Urinary bladder (tissue), 4 donors: ENCODE measurements at places on chromosomes 13 and 19. TPM values are rescaled to one million over a fixed set of nuclear protein-coding genes. Genes with fewer than 3 reads are reported as not detected.

DNA sequence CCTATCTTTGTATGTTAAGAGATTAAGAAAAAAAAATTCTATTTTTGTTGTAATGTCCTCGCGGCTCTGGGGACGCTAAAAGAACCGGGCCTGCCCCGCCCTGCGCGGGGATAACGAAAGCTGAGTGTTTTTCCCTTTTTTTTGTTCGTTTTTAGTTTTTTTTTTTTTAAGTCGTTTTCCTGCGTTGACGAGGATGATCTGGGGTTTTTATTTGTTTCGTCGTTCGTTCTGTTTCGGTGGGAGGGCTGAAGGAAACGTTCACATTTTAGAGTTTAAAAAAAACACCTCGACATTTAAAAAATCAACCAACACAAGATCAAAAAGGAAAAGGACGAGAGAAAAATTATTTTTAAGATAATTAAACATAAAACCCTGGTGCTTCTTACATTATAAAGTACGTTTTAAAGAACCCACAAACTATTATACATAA is 5.6 kb downstream of the LYL1 start:
- DNase-seq = no peak

DNA sequence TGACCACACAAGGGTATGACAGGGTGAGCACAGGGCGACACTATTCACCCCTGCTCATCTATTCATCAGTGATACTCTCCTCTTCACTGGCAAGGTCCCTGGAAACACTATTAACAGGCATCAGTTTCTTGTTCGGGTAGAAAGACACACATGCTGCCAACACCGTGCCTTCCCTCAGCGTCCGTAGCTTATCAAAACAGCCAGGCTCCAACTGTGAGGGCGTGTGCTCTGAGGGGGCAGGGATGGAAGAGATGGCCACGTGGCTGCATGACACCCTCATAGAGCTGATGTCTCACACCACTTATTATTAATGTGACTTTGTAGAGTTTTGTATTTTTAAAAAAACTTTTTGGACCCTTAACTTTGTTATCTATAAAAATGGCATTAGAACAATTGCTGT is 160.3 kb downstream of the ITGBL1 start:
- no peak for DNase-seq

GRCh38 chr13:28429685-28430290 is 65.1 kb downstream of the FLT1 start:
- DNase-seq = no peak

DNA sequence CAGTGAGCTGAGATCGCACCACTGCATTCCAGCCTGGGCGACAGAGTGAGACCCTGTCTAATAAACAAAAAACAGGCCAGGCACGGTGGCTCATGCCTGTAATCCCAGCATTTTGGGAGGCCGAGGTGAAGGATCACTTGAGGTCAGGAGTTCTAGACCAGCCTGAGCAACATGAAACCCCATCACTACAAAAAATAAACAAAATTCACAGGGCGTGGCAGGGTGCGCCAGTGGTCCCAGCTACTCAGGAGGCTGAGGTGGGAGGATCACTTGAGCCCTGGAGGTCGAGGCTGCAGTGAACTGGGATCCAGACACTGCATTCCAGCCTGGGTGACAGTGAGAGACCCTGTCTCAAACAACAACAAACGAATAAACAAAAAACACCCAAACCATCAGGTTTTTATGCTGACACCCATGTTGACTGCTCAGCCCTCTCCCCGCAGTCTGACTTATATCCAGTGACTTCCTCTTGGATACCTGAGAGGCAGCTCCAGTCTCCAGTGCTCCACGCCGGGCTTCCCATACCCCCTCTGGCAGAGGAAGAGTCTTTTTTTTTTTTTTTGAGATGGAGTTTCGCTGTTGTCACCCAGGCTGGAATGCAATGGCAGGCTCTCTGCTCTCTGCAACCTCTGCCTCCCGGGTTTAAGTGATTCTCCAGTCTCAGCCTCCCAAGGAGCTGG is 17.7 kb downstream of the WTIP start:
- no peak for DNase-seq

DNA sequence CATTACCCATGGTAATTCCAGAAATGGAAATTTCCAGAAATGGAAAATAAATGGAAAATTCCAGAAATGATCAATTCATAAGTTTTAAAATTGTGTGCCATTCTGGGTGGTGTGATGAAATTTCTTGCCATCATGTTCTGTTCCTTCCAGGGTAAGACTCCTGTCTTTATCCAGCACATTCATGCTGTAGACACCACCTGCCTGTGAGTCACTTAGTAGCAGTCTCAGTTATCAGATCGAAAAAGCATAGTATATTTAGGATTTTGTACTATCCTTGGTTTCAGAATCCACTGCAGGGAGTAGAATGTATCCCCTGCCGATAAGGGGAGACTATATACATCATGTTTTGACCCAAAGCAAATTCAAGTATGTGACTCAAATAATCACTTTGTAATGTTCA is 26.7 kb upstream of the CSNK1A1L start:
- DNase-seq = no peak

GRCh38 chr19:55481794-55482155 is 3.2 kb upstream of the NAT14 start:
- no peak for DNase-seq

DNA sequence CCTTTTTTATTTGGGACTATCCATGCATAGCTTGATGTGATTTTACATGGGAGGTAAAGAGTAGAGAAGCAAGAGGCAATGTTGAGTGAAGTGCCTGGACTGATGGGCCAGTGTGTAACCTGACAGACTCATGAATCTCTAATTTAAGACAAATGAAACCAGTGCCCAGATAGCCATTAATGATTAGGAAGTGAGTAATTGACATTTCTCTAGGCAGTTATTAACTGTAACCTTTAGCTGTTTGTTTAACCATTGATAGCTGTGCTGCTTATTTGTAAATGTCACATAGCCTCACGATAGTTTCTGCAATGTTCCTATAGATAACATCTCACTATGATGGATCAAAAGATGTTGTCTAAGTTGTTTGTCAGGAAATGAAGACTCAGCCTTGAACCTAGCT is 1047.5 kb upstream of the SPRY2 start:
- no peak for DNase-seq

DNA sequence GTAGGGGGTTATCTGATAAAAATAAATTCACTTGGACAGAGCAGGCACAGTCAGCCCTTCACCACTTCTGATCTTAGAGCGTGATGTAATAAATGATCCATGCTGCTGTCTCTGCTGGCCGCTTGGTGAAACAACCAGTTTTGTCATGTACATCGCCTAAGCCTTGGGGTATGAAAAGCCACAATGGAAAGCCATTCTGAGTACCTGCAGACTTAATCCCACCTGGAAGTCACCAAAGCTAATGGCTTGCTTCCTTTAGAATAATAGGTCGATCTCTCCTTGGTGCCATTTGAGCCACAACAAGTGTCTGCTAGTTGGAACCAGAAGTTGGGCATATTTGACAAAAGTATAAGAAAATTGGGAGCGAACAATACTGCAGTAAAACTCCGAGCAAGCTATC is 1649.7 kb upstream of the SPRY2 start:
- no peak for DNase-seq

- no peak for DNase-seq
Measured at GRCh38 chr19:48668332-48668731, 4.5 kb downstream of the NTN5 start.

DNA sequence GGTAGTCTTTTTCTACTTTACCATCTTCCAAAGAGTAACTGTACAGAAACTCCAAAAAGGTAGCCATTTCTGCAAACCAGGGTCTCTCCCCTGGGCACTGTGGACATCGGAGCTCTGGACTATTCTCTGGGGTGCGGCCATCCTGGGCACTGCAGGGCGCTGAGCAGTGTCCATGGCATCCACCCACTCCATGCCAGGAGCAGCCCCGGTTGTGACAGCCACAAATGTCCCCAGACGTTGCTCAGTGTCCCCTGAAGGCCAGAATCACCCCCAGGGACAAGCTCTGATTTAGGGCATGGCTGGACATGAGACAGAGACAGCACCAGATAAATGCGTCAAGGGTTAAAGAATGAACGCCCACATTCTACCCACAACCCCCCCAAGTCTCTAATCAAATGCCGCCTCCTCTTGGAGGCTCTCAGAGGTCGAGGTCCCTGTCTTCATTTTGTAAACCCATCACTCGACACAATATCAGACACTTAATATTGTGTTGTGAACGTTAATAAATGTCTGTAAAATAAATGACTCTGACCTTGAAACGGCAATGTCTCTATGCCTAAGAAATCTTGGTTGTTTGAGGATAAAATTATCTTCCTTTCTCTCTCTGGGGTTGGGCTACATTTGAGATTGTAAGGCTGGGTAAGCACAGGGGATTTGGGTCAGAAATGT is 8.9 kb downstream of the GNG7 start:
- DNase-seq = no peak

DNA sequence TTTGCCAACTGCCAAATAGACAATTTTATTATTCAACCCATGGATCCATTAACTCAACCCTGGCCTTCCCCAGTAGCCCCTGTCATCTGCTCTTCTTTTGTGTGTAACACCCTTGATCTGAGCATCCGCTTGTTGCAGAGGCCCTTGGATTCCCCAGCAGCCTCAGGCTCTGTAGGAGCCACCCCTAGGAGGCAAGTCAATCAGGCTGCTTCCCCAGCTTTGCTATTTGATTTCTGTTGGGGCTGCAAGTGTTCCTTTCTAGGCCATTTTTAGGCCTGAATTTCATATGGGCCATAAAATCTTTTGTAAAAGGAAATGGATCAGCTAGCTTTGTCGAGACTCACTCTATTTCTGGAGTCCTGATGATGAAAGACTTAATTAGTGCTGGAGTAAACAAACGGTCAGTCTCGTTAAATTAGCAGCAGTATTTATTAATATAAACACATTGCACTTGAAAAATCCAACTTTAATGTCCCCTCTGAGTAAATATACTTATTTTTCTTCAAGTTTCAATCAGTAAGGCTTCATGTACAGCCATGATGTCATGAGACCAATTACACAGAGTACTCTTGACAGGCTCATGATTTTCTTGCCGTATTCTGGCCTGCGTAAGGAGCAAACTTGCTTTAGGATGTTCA is 105.3 kb downstream of the RGCC start:
- DNase-seq = no peak

DNA sequence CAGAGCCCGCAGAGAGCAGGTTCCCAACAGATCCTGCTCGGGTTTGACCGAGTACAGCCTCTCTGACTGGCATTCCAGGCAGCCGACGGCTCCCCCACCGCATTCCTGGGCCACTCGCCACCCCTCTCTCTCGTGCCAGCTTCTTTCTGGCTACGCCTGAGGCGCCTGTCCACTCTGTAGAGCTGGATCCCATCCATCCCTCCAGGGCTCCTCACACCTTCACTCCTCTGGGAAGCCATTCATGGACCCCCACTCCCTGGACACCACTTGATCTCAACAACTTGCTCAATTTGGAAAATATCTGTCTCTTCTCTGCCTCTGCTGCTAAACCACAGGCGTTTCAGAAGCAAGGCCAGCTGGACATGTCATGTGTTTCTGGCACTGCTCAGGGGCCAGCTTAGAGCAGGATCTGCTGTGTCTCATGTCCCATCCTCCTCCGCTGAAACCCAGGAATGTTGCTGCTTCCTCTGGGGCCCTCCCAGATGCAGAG is 30.6 kb upstream of the ATP1A3 start:
- no peak for DNase-seq

- DNase-seq = no peak
Measured at GRCh38 chr13:112771877-112772538, 82.2 kb downstream of the ATP11A start.

DNA sequence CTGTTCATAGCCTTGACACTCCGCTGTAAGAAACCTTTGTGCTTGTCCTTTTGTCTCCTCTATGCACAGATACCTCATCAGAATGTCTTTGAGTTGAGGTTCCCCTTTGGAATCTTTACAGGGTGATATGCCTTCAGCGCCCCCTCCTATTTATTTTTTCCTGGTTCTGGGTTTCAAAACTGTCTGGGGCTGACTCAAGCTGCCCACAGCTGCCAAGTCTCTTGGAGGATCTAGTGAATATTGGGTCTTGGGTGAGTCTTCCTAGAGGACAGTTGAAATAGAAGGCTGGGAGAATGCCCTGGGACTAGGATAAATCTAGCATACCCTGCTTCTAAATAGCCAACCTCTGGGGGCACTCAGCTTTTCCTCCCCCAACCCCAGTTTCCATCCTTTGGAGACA is 930 bp downstream of the ZNF136 start:
- DNase-seq = no peak

DNA sequence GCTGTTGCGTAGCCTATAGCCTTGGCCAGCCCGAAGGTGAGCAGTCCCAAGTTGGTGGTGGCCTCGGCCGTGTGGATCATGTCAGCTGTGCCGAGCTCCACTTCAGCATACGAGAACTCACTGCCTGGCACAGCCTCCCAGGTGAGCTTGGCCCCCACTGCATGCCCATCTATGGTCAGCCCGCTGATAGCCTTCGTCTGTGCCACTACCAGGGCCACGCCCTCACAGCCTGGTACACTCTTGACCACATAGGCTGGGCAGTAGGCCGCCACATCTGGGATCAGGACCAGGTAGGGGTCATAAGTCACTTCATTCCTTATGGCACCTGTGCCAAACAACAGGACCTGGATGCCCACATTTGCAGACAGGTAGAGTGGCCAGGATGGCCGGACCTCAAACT is 7.4 kb downstream of the FCGBP start:
- no peak for DNase-seq

DNA sequence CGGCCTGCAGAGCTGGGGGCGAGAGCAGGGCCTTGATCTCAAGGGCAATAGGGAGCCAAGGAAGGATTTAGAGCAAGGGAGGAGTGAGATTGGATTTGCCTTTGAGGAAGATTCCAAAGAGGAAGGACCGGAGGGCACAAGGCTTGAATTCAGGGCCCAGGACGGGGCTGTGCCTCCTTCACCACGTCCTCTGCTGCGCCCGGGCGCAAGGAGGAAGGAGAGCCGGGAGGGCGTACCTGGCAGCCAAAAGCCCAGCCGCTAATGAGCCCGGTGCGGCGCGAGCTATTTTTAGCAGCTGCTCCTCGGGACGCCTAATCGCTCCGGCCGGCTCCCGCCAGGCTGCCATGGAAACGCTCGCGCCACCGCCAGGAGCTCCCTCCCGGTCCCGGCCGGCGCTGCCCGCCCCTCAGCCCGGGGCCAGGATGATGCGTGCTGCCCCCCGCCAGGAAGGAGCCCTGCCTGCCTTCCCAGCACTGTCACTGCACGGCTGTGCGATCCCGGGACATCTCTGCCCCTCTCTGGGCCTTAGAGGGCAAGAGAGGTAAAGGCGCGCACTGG is 31.3 kb downstream of the TINCR start:
- DNase-seq = peak; percentile 39

GRCh38 chr19:49767381-49767780 is 580 bp downstream of the AP2A1 start:
- DNase-seq = no peak

- no peak for DNase-seq
Measured at GRCh38 chr13:75174481-75174880, 307.5 kb downstream of the TBC1D4 start.

FOXO1 gene
- total RNA-seq = 23.2 TPM

EIF3K gene
- total RNA-seq = 92.4 TPM

ZNF729 gene
- total RNA-seq = not detected

CAPN12 gene
- 1.4 TPM for total RNA-seq

LRRC4B gene
- total RNA-seq = 12.8 TPM

ZFP28 gene
- total RNA-seq = 16.2 TPM
